Stimulated activated CD8-positive, alpha-beta memory T cell treated with anti-CD3 and anti-CD28 coated beads, Interleukin-7, amount 100 ng/mL, for 1 hour (primary cell): ENCODE measurements at places on chromosomes 4 and X.

- DNase-seq = no peak
Measured at GRCh38 chr4:25310803-25311166, 1.8 kb upstream of the ZCCHC4 start.

DNA sequence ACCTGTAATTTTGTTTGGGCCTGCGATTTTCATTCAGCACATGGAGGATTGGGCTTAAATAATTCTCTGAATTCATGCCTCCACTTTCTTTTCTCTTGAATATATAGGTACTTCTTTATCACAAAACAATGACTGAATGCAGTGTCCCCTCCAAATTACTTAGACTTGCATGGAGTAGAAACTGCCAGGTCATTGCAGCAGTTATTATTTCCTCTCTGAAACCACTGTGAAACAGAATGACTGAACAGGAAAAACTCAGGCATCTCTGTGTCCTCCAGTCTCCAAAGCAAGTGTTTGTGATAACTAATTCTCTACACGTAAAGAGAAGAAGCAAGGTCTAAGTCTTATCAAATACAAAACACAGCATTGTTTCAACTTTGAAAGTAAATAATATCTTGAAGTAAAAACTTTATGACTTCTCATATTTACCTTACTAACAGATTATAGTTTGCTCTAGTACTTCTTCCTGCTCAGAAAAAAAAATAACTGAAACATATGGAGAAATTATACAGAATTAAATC lies 144.5 kb upstream of the DIAPH2 start:
- DNase-seq = no peak

DNA sequence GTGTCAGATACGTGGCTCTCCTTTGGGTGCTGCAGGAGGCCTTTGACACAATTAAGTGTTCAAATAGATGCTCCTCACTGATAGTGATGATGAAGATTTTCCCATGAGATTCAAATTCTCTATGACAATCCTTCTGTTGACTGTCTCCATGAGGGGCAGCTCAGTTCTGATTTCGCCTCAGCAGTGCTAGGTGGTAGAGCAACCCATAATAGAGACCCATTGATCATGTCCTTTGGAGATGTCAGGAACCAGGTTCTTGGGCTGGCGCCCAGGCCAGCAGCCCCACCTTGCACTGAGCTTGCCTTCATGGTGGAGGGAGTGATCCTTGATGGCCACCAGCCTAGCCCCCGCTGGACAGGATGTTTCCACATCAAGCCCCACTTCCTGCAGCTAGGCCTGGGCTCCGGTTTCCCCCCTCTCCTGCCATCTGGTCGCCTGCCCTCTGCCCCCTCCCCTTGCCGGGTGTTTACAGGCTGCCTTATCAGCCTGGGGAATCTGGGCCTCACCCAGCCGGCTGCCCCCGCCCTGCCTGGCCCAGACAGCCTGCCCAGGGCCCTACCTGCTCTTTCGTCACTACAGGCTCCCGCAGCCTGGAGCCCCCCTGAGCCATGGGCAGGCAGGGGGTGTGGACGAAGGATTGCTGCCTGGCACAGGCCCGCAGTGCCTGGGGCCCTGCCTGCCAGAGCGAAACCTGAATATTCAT lies 12.6 kb downstream of the ELF4 start:
- no peak for DNase-seq

GRCh38 chr4:6112606-6113290 lies 87.6 kb downstream of the JAKMIP1 start:
- no peak for DNase-seq

- DNase-seq = no peak
Measured at GRCh38 chr4:100525686-100526085, 7.9 kb upstream of the EMCN start.

DNA sequence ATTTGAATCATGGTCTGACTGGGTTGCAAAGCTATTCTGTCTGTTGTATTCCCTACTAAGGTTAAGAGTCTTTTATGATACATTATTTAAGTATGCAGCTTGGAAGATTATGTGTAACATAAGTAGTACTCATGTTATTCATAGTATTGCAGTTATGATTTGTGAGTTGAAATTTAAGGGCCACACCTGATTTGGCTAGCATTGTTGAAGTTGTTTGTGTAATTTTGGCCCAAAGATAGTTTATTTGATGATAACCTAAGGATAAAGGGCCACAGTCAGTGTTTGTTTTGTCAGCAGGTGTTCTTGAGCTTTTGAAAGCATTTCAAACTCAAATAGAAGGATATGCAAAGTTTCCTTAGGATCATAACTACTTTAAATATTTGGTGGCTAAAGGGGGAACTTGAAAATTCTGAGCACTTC lies 38.9 kb downstream of the NUDT9 start:
- no peak for DNase-seq

- no peak for DNase-seq
Measured at GRCh38 chrX:12308420-12308819, 170.1 kb downstream of the FRMPD4 start.

DNA sequence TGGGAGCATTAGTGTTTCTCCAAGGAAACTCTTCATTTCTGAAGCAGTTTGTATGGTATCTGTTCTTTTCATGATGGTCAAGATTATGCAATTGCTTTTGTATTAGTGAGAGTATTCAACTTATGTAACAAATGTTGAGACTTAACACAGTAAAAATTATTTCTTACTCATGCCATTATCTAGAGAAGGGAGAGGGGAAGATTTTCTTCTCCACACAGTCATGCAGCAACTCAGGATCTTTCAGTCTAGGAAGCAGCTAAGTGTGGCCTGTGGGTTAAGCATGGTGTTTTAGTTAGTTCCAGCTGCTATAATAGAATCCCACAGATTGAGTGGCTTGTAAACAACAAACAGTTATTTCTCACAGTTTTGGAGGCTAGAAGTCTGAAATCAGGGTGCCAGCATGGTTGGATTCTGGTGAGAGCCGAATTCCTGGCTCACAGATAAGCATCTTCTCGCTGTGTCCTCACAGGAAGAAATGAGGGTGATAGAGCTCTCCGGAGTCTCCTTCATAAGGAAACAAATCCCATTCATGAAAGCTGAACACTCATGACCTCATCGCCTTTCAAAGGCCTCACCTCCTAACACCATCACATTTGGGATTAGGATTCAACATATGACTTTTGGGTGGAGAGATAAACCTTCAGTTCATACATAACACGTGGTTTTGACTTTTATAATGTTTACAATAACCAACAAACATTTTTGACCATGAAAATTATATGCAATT lies 101.2 kb downstream of the FRMPD4 start:
- DNase-seq = no peak

- DNase-seq = no peak
Measured at GRCh38 chrX:13698432-13698831, 9.5 kb downstream of the RAB9A start.

GRCh38 chr4:82352825-82353366 lies 20.9 kb downstream of the HNRNPD start:
- DNase-seq = no peak
